ENCODE measurements at places on chromosomes 13 and 19.

DNA sequence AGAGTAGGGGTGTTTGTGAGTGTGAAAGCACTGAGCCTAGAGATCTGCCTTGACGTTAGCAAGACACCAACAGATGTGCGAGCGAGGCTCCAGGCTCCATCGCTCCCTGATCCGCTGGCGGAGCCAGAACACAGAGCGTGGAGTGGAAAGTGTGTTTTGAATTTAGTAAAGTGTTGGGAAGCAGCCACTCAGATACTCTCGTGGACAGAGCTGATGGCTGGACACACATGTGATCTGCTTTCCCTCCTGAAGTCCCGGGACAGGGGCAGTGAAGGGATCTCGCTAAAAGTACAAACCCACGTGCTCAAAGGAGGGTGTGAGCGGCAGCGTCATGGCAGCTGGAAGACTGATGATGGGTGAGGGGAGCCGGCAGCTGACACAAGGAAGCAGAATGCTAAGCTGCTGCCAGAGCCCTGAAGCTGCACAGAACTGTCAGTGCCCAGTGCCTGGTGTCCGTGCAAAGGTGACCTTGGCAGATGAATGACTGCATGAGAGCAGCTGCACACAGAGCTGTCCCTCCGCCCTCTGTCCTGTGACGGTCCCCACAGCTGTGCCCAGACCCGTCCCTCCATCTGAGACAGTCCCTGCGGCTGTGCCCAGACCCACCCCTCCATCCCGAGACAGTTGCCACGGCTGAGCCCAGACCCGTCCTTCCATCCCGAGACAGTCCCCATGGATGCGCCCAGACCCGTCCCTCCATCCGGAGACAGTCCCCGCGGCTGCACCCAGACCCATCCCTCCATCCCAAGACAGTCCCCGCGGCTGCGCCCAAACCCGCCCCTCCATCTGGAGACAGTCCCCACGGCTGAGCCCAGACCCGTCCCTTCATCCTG is 29.6 kb upstream of the TMEM255B start:
- DNase-seq: no peak

- DNase-seq: no peak
These were observed 1.2 kb downstream of the ZSWIM9 start for GRCh38 chr19:48171710-48172109.

GRCh38 chr13:72534951-72535640 is 192.3 kb downstream of the MZT1 start:
- no peak for DNase-seq

DNA sequence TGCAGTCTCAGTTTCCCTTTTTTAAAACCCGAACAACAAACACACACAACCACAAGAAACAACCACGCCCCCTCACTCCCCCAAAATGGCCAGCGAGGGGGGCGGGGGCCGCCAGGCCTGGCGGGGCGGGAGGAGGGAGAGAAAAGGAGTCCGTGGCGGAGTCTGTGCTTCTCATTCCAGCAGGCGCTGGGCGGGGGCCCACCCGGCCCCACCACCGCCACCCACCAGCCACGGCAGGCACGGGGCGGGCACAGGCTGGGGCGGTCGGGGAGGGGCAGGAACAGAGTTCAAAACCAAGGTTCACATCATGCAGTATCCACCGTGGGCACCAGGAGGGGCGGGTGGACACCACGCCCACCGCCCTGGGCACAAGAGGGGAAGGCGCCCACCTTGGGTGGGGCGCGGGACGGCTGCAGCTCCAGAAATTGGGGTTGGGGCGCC is 12.9 kb downstream of the DPF1 start:
- no peak for DNase-seq

DNA sequence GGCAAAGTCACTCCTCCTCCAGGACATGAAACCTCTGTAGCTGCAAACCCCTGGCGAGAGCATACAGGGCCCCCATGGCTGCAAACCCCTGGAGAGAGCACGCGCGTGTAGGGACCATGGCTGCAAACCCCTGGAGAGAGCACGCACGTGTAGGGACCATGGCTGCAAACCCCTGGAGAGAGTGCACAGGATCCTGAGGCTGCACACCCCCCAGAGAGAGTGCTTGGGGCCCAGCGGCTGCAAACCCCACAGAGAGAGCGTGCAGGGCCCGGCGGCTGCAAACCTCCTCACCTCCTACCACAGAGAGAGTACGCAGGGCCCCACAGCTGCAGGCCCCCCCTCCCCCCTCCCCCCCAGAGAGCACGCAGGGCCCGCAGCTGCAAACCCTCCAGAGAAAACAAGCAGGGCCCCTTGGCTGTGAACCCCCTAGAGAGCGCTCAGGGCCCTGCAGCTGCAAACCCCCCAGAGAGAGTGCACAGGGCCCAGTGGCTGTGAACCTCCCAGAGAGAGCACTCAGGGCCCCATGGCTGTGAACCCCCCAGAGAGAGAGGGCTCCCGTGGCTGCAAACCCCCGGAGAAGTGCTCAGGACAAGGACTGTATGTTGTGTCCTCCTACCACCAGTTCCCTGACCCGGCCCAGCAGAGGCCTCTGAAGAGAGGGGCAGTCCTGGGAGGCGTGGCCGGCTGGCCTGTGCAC is 7.3 kb downstream of the ADPRHL1 start:
- DNase-seq: no peak

DNA sequence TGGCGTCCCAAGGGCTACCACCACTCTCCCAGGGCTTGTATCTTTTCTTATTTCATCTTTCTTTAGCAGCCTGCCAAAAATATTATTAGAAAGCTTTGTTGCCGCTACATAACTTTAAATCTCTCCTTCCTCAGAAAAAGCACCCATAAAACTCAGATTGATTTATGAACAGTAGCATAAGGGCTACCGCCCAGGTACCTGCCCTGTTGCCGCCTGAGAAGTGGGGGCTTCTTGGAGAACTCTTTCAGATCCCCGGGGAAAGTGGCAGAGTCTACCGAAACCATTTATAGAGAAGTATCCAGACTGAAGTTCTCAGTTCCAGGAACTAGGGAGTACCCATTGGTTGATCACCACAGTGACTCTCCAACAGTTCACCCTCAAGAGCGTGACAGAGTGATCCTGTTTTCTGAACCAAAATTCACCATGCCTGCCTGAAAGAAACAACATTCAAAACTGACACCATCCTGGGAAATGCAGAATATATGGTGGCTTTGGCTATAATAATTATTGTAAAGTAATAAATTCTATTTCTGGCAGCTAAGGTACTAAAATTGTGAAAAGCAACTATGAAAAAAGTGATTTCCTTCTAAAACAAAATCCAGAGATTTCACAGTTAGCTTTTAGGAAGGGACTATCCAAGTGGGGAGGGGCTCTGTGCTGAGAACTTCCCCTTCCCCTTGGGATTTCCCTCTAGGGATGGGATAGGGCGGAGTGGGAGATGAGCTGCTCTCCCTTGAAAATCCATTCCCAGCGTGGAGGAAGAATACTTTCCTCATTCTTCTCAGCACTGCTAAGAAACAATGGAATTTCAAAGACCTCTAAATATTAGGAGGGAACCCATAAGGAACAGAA is 877 bp upstream of the N4BP2L1 start:
- DNase-seq: no peak

- no peak for DNase-seq
These were observed 1186.3 kb downstream of the UQCRFS1 start for GRCh38 chr19:28026636-28027035.

GRCh38 chr13:27371932-27372331 is 52.5 kb upstream of the GTF3A start:
- no peak for DNase-seq

Data from GM12891 (cell line).